ENCODE measurements at places on chromosomes 6 and 20.
A peak's percentile ranks its signal among the peaks of the same experiment; 100 is the strongest.

DNA sequence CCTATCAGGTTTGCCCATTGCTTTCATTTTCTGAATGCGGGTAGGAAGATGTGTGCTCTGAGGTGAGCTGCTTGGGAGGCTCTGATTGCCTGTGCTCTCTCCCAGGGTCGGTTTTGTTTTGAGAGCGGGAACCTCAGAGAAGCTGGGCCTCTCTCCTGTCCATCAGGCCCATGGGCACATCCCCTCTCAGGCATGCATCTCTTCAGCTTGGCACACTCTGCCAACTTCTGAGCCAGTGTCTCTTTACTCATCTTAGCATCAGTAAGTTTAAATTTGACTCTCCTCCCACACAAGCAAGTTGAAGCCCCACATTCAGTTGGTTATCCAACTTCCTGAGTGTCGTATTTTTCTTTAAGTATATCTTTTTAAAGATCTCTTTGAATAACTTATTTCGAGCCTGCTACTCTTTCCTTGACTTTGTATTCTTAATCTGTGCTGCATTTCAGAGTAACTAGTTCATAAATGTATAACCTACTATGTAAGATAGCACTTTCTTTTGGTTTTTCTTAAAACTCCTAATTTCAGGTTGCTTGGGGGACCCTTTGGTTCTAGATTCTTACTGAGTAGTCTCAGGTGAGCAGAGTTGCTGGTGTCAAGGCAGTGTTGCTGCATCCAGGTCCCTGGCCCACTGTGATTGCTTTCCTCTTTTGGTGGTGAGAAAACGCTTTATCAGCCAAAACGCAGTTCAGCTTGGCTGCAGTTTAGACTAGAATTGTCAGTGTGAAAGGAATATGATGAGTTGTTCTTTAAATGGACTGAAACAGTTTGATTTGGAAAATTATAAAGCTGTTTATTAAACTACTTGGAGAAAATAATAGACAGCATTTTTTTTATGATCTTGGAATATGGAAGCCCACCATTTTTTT, 54.8 kb downstream of the SNX9 start:
- DNase-seq, result peak; percentile 45

DNA sequence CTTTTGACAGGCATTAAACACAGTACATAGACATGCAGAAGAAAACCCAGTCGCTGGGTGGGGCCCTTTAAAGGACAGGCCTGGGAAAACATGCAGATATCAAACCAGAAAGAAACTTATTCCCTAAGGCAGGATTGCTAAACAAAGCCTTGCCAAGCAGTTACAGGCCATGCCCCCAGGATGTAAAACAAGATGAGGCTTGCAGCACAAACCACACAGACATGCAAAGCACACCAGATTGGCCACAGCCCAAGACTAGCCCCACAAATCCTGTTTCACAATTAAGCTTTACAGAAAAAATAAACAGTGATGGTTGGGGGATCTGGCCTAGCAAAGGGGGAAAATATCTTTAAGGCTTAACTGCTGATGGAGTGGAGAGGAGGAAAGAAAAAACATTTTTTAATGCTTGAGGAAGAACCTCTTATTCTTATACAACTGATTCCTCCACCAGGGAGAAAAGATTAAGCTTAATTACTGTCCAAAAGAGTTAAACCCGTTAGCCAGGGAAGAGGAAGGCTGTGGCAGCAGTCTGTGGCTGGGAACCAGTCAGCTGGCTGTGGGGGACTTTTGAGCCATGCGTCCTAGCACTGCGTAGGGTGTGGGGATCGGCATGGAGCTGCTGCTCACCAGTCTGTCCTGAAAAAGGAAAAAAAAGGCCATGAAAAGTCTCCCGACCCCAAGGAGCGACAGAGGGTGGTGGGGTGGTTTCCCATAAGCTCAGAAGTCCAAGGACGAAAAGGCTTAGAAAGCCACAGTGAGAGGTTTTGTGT, 28.4 kb downstream of the COL19A1 start:
- no peak for DNase-seq

DNA sequence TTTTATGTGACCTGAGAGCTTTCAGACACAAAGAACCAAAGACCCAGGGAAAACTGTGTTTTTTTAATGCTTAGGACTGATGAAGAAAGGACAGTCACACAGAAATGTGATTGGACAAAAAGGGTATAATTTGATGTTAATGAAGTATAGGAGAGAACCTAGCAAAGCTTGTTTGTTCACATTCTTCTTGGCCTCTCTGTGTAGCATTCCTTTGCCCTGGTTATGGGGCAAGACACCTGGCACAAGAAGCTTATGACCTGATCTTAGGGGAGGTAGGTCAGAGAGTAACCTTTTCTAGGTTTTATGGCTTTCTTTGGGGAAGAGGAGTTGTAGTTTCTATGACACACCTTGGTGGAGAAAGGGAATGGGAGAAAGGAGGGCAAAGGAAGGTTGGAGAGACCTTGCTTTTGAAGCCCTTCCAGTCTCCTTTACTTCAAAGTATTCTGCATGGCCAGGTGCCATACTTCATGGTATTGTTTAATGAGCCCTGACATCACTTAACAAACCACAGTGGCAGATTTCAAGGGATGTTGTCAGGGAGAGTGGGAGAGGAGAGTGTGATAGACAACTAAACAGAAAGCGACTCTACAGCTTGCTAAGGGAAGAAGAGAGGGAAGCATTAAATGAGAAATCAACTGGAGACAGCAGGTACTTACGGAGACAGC, 701.8 kb upstream of the FLRT3 start:
- no peak for DNase-seq

DNA sequence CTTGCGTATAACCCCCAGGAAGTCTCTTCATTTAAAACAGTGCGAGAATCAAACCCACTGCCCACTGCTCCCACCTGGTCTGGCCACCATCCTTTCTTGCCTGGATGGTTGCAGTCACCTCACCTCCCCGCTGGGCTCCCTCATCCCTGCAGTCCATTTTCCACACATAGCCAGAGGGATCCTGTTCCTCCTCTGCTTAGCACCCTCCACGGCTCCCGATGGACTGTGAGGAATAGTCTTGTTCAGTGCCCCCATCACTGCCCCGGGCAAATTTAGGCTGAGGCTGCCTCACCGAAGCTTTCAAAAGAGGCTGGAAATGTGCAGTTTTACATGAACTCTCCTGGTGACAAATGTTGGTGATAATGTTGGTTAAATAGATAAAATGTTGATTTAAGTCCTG, 17.7 kb downstream of the KCNG1 start:
- DNase-seq, result no peak

DNA sequence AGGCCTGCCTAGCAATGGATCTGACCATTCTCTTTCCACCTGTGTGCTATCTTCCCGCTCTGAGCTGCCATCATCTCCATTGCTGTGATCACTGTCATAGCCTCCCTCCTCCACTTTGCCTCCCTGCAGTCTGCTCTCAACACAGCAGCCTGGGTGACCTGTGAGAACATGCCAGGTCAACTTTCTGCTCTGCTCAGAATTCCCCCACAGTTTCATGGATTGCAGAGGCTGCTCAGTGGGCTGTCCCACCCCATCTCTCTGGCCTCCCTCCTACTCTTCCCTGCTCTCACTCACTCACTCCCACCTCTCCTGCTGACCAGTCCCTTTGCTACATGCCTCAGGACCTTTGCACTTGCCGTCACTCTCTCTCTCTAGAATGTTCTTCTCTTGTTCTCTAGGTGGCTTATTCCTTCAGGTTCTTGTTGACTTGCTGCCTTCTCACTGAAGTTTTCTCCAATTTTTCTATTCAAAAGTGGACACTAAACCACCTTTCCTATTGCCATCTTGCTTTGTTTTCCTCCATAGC, 159.9 kb downstream of the CD83 start:
- DNase-seq, result no peak

GRCh38 chr6:111027219-111027618, 45.4 kb downstream of the RPF2 start:
- DNase-seq, result no peak

GRCh38 chr20:44701118-44701857, 13.9 kb upstream of the CCN5 start:
- DNase-seq, result no peak

DNA sequence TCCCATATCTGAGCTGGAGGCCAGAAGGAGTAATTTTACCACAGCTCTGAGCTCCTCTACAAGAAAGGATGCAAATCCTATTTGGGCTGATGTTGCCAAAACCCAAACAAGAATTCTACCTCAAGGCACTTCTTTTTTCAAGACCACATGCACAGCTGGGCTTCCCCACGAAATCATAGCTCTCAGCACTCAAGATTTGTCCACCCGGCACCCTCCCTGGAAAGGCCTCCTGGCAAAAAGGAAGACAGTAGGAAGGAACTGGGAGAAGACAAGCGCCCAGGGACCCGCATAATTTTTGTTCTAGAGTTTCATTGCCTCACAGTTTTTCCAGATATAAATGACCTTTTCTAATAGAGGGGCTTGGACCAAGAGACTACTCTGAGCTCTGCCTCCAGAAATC, 90.5 kb downstream of the BANF2 start:
- no peak for DNase-seq

DNA sequence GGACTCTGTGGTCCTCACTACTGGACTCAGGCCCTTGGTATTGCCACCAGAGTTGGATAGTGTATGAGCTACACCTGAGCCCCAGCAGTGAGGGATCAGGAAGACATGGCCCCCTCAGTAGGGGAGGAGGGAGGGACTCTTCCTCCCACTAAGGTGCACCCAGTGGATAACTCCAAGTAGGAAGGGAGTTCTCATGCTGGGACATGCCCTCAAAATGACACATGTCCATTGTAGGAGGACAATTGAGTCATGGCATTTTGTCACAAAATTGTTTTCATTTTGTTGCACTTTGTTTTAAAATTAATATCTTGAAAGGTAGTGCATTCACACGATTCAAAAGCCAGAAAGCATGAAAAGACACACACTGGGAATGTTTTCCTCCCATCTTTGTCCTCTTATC, 127.2 kb downstream of the FOXO3 start:
- no peak for DNase-seq

DNA sequence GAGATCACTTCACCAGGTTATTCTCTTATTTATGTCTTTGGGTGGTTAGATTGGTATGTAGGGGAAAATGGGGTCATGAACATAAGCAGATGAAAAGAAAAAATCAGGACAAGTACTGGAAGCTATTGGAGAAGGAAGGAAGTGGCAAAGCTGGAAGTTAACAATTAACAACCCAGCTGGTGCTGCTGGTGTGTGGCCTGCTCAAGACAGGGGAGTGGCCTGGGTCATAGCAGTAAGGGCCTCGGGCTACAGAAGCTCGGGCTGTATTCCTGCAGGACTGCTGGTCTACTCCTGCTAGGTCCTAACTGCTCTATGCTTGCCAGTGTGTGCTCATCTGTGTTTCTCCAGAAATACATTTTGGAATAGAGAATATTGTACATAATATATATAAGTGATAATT, 19.6 kb downstream of the MYLIP start:
- no peak for DNase-seq

DNA sequence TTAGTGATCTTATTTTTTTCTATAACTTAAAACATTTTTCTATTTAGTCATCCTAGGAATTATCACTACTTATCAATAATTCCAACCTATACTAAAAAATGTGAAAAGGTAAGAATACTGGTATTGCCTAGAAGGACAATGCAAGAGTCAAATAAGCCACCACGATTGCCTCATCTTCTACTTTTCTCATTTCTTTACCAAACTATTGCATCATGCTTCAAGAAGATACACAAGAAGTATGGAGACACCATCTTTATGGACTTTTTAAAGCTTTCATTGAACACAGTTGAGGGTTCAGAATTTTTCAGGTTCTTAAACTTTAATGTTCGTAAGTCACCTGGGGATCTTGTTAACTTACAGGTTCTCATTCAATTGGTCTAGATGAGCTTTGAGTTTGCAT, 25.9 kb downstream of the ELOVL2 start:
- no peak for DNase-seq

DNA sequence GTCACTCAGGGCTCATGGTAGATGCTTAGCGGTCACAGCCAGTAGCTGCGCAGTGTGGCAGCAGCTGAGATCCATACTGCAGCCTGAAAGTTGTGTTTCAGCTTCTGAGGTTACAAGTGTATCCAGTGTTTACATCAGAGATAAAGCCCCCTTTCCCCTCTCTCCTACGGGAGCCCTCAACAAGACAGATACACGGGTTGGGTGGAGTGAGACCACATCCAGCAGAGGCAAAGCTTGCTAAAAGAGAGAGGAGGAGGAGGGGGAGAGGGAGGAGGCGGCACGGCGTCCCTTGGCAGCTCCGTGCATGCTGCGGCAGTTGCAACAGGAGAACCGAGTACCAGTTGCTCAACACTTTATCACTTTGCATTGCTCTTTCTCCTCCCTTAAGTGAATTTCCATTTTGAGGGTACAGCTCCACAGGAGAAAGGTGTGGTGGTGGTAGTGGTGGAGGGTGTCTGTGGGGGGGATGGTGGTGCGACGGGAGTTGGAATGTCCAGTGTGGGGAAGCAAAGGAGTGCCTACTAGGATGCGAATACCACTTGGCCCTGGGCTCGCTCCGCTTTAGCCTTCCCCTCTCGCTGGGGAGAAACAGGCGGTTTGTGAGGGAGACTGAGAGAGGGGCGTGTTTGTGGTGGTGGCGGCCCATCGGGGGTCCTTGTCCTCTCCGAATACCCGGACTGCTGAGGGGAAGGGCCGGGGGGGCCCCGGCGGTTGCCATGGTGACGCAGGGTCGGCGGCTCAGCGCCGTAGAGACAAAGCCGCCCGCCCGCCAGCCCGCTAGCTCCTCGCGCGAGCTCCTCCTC, 405 bp upstream of the RNF182 start:
- peak; percentile 39 for DNase-seq

DNA sequence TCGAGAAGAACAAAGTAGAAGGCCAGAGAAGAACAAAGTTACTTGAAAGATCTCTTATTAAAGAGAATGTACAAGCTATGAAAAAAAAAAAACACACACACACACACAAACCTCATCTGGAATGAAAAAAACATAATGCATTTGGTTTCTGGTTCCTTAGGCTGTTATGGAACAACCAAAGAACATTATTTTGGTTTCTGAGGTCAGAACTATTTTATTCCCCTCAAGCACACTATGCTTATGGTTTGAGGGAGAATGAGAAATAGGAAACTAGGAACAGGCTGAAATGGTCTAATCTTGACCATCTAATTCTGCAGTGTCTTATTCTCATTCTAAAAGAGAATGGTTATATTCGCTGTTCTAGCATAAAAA, 8.8 kb downstream of the PRDM1 start:
- no peak for DNase-seq

GRCh38 chr6:89242574-89243330, 25.6 kb upstream of the GABRR1 start:
- no peak for DNase-seq

Data from stimulated activated CD4-positive, alpha-beta T cell treated with anti-CD3 and anti-CD28 coated beads, Interleukin-1b, Interleukin-23, amount 100 ng/mL, for 48 hours (primary cell).